Vagina (tissue), 2 donors: ENCODE measurements at places on chromosomes 2 and 18. TPM values are rescaled to one million over a fixed set of nuclear protein-coding genes. Genes with fewer than 3 reads are reported as not detected.

- no peak for DNase-seq
Measured at GRCh38 chr18:48459016-48459415, 49.8 kb upstream of the ZBTB7C start.

GRCh38 chr2:12665334-12665733 is 51.4 kb upstream of the TRIB2 start:
- DNase-seq, result no peak

- DNase-seq, result no peak
Measured at GRCh38 chr18:2958819-2959298, 54.1 kb downstream of the LPIN2 start.

Gene TNFAIP6
- 2.0 TPM for total RNA-seq

DNA sequence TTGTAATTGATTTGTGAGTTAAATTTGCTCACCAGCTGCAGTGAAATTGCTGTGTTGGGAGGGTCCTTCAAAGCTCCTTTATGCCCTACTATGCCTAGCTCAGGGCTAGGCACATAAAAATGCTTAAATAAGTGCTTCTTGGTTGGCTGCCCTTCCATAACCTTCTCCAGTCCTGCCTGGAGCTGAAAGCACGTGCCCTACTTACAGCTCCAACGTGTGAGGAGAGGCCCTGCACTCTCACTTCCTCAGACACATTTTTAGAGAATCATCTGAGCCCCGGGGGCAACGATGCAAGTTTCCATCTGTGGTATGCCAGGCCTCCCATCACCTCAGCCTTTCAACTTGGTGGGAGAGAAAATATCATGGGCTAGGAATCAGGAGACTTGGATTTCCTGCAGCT is 202.7 kb downstream of the BCL11A start:
- DNase-seq, result peak; percentile 46

Gene MALL
- total RNA-seq, result 56.7 TPM

DNA sequence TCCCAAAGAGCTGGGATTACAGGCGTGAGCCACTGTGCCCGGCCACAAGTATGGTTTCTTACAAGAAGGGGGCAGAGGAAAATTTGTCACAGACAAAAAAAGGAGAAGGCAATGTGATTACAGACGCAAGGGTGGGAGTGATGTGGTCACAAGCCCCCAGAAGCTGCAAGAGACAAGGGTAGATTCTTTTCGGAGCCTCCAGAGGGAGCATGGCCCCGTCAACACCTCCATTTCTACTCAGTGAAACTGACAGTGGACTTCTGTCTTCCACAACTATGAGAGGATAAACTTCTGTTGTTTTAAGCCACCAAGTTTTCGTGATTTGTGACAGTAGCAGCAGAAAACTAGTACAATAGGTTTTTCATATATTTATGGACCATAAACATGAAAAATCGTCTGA is 2.1 kb upstream of the TCF7L1 start:
- DNase-seq, result no peak

- no peak for DNase-seq
Measured at GRCh38 chr2:66477135-66477842, 42.4 kb downstream of the MEIS1 start.

Gene LOXHD1
- total RNA-seq, result not detected

GRCh38 chr2:29485631-29486030 is 370.4 kb downstream of the CLIP4 start:
- DNase-seq, result no peak

Gene FEV
- total RNA-seq, result not detected

DNA sequence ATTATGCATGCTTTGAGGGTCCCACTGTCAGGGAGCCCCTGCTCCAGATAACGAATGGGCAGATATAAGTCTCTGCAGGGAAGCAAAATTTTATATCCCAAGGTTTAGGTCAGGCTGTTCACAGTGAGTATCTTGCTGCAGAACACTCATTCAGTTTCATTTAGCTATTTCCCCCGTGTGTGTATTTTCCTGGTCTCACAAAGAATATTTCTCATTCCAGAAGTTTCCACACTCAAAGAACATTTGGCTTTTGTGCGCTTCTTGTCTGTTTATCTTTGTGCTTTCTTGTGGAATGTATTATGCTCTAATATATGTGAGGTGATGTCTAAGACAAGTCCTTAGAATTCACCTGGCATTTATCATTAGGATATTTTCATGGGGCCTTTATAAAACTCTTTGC is 140.4 kb upstream of the MMADHC start:
- DNase-seq, result no peak

DNA sequence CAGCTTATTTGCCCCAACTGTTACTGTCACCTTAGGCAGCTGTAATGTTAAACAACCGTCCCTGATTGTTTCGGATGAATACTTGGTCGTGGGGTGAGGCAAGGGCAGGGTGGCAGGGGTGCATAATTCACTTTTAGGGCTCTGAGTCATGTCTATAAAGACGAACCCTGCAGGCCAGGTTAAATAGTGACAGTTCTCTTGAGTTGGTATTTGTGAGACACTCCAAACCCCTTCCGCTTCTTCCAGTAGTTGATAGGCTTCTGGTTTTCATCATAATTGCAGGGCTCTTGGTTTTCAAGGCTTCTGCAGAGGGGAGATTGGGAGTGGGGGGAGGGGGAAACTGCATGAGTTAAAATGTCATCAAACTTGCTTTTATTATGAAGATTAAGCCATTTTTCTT is 97.2 kb upstream of the TSPYL6 start:
- DNase-seq, result no peak

Gene NTSR2
- total RNA-seq, result not detected

Gene POTEF
- not detected for total RNA-seq

Gene DSG2
- total RNA-seq, result 11.8 TPM

Gene CPO
- total RNA-seq, result not detected

DNA sequence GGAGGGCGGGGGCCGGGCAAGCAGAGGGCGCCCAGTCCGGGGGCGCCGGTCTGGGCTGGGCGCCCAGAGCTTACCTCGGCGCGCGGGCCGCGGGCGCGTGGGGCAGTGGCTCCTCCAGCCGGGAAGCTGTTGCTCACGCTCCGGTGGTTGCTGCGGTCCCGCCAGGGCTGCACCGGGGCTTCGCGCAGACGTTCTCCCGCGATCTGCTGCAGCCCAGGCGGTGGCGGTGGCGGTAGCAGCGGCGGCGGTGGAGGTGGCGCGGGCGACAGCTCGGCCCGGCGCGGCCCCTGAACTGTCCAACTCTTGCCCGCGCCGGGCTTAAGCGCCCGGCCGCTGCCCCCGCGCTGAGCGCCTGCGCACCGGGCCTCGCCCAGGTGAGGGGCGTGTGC is 391 bp downstream of the ZNF385B start:
- no peak for DNase-seq

DNA sequence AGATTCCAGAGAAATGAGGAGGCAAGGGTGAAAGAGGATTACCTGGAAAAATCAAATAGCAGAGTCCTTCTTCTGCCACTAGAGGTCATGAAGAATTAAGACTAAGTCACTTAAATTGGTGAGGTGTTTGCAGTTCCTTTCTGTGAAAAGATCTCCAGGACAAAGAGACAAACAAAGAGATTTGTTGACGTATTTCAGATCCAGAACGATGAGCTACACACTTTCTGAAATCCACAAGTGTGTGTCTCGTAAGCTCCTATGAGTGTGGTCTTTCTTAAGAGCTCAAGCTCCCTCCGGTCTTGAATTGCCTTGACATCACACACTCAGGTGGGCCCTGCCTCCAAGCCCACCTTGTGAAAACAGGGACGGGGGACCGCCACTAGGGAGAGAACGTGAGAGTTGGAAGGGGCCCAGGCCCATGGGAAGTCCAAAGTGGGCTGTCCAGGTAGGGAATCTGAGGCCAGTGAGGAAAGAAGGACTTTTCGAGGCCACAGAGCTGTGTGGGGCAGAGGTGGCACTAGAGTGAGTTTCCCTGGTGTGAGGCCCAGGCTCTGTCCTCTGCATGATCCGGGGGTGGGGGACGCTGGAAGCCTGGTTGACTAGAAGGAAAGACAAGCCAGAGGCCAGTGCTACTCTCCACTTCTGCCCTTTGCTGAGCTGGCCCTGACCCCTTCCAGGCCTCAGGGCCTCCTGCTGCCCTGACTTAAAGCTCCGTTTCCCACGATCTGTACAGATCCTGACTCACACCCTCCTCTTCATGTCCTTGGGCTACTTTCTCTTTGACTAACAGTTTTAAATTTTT is 168.1 kb upstream of the NCK2 start:
- DNase-seq, result no peak

- no peak for DNase-seq
Measured at GRCh38 chr18:57864615-57865121, 61.6 kb upstream of the ATP8B1 start.

DNA sequence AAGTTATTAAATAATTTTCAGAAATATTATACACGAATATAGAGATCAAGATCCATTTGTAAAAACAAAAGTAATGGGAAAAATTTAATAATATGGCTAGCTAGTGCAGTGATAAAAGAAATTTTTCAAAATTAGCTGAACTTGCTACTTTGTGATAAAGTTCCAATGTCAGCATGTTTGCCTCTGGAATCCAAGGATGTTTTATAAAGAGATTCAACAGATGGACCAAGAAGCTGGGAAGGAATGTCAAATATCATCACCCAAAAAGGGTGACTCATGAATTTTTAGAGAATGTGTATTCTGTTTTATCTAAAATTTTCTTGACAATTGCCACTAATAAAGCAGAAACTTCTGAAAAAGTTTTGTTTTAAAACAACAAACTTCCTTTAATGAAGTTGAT is 95.3 kb downstream of the FSIP2 start:
- DNase-seq, result no peak

GRCh38 chr2:49162151-49162550 is 7.8 kb upstream of the FSHR start:
- DNase-seq, result no peak

DNA sequence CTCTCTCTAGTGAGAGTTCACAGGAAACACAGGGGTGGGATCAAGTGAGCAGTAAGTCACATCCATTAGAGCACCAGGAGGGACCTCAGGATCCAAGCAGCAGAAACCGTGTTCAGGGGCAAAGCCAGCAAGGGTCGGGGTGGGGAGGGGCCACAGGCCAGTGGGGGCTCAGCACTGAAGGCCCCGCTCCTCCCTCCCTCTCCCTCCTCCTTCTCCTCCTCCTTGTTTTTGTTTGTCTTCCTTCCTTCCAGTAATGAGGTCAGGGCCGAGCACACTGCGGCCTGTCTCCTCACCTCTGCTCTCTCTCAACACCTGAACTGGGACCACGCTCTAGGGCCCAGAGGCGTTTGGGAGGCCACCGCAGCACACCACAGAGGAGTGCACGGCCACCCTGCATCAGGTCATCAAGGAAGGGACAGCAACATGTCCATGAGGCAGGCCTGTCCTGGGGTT is 20.9 kb downstream of the MTERF4 start:
- DNase-seq, result no peak

GRCh38 chr2:43831543-43832294 is 6.9 kb downstream of the ABCG5 start:
- no peak for DNase-seq

Gene MEP1B
- not detected for total RNA-seq

Gene DIPK1C
- total RNA-seq, result not detected

GRCh38 chr2:216665242-216665641 is 30.1 kb downstream of the IGFBP5 start:
- no peak for DNase-seq

Gene FASTKD2
- 23.3 TPM for total RNA-seq

DNA sequence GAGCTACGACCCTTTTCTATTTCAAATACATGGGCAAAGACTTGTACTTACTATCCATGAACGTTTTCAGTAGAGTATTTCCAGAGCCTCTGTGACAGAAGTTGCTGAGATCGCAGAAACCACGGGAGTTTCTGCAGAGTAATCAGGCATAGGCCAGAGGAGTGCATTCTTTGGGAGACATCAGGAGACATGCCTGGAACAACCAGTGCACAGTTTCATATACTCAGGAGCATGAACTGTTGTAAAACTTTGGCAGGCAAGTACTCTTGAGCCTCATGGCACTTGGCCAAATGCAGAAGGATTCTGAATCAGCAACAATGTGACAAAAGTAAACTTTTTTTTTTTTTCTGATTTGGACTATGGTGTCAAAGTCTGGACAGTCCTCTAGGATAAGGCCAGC is 307.1 kb downstream of the GRB14 start:
- no peak for DNase-seq

- DNase-seq, result no peak
Measured at GRCh38 chr2:68837164-68837860, 33.9 kb downstream of the BMP10 start.

- DNase-seq, result no peak
Measured at GRCh38 chr18:73638709-73639108, 508.9 kb downstream of the FBXO15 start.

DNA sequence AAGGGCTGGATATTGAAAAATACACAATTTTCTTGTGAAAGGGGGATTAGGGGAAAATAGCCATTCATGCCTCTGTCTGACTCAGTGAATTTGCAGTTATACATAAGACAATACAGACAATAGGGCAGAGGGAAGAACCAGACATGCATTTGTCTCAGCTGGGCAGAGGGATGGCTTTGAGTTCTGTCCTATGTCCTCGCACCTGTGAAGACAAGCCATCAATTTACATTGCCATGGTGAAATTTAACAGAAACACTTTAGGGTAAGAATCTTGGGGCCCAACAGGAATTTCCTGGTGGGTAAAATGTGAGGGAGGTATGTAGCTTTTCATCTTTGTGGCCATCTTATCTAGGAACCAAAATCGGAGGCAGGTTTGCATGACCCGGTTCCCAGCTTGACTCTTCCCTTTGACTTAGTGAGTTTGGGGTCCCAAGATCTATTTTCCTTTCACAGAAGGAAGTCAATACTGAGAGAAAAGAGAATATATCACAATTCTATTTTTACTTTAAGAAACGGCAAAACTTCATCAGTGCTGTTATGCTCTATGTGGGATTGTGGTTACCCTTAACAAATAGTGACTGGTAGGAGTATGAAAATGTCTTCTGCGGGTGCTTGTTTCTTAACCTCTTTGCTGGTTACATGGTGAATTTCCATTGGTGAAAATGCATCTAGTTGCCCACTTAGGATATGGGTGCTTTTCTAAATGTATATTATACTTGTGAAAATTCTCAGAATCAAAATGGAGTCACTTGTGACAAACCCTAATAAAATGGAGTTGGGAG is 221.8 kb downstream of the SPP2 start:
- no peak for DNase-seq

GRCh38 chr2:136057802-136058140 is 60.2 kb downstream of the CXCR4 start:
- DNase-seq, result no peak

- no peak for DNase-seq
Measured at GRCh38 chr2:119487434-119488244, 36.6 kb downstream of the SCTR start.

Gene OTOS
- not detected for total RNA-seq

Gene SPAST
- 20.6 TPM for total RNA-seq

DNA sequence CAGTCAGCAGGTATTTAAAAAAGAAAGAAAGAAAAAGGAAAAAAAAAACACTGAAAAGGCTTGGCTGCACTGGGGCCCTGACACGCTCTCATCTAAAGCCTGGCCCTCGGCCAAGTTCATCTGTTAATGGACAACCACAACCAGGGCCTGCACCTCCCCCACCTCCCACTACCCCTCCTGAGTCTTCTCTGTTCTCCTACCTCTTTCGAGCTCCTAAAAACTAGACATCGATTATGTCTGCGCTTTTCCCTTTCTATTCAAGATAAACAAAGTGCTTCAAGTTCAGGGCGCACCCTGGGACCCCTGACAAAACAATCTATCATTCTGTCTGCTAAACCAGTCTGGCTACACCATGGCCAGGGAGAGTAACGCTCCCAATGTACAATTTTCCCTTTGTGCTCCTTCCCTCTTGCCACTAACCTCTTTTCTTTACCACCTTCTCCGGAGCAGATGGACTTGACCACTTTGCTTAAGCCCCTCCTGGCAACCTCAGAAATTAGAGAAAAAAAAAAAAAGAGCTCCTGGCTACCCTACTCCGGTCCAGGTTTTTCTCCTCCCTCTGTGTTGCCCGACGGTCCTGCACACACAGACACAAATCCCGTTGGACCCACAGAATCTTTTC is 22.7 kb downstream of the BCL11A start:
- DNase-seq, result no peak
